ENCODE measurements at places on chromosomes 13 and 19.

- DNase-seq = no peak
Observed at GRCh38 chr19:49682274-49682673, 5.2 kb downstream of the PRMT1 start.

DNA sequence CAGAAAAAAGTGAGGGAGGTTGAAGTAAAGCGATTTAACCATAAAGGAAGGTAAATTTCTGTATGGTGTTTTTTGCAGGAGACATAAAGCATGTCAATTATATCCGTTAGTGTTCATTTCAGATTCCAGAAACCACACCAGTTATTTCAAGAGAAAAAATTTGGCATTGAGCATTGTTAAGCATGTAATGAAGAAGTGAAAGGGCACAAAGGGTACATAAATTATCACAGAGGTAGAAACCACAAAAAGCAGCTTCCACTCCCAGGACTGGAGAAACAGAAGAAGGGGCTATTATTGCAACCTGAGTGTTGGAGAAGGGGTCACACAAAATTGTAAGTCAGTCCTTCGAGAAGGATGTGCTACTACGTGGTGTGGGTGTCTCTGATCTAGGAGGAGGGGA, 72.2 kb upstream of the DACH1 start:
- DNase-seq = no peak

DNA sequence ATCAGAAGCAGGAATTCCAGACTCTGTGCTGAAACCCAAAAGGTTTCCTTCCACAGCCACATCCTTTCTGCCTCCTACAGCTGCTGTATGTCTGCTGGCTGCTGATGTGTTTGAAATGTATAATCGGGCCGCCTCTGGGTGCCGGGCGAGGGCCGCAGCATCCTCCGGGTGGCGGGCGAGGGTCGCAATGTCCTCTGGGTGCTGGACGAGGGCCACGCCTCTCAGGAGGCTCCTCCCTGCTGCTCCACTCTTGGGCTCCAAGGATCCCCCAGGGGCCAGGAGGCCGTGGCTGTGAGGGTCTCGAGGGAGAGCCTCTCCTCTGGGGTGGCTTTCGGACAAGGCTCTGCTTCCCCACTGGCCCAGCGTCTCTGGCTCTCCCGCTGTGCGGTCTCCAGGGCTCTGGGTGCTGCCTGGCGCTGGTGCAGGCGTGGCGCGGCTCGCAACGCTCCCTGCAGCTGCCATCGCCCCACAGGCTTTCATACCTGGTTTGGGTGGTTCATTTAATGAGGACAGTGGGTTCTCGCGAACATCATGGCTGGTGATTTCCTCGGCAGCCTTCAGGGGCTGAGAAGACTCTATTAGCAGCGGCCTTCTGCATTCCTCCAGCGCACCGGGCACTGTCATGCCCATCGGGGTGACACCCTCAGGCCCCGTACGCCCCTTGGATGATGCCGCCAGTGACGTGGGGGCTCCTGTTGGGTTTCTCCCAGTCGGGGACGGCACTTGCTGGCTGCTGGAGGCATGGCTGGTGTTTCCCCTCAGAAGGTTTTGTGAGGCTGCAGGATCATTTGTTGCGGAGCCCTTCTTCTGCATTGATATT, 41.8 kb upstream of the GRTP1 start:
- DNase-seq = no peak

DNA sequence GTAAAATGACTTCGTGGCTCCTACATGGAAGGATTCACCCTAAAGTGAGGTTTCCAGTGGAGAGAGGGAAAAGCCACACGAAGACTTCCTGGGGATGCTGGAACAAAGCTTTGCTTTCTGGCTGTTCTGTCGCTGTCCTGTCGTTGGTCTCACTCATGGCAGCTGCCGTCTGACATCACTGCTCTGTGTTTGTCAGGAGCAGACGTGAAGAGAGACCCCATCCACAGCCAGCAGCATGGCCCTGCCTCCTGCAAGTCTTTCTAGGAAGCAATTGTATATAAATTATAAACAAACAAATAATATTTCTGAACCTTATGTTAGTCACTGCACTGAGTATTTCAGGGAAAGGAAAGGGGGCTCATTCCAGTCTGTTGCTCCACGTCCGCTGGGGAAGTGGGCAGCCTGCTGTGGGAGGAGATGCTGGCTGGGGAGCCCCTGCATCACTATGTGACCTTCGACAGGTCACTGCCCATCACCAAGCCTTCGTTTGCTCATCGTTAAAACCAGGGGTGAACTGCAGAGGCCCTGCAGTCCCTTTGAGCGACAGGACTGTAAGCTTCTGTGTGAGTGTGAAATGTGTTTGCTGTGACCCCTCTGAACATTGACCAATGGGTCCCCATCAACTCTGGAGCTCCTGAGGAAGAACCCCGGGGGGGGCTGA, 151.0 kb downstream of the DCT start:
- DNase-seq = no peak

DNA sequence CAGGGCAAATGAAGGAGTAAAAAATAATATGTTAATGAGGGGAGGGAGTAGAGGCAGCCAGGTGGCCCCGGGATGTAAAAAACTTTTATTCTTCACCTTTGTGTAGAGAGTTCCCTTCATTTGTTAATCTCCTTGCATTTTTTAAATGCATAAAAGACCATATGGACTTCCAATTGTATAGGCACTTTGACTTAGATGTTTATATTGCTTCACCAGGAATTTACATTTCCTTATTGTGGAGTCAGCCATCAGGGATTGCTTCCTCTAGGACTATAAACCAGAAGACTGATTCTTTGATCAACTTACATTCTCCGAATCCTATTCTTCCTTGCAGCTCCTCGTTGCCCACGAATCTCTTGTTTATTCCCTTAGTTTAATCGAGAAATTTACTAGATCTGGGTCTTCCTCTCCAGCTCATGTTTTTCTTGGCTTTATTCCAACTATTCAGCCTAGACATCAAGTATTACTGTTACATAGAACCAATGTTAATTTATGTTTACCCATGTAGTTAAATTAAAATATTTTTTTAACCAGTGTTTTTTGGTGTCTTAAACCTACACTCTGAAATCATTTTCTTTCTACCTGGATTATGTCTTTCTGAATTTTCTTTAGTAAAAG, 1187.0 kb upstream of the SLC10A2 start:
- DNase-seq = no peak

DNA sequence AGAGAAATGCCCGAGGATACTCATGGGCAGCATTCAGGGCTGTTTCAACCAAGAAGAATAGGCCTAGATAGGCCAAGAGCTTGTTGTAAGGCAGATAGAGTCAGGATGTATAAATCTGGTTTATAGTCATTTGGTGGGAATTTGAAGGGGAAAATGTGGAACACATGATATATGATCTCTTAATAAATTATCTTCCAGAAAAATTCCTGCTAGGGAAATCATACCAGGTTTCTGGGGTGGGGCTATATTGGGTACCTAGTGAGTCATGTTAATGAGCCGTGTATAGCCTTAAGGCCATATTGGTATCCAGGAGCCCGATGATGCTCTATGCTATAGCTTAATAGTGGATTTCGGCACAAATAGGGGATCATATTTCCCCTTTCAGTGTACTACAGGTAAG, 51.5 kb upstream of the HTR2A start:
- DNase-seq = no peak

- no peak for DNase-seq
Observed at GRCh38 chr13:104256701-104257100, 1190.5 kb upstream of the SLC10A2 start.

- peak; percentile 35 for DNase-seq
Observed at GRCh38 chr13:70960841-70961443, 852.7 kb upstream of the KLHL1 start.

DNA sequence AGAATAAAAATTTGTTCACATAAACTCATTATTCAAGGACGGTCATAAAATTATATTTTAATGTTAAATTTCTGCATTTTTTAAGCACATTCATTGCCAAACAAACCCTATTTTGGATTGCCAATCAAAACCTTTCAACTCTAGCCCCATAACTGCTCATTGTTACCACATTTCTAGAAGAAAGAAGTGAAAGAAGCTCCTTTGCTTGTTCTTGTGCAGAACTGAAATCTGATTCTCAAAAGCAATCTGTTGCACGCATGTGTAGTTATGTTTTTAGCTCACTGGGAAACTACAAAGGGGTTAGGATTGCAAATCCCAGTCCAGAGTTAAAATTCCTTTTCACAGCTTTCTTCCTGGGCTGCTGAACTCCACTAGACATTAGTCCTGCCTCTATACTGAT, 109.5 kb upstream of the MIR17HG start:
- no peak for DNase-seq
